ENCODE measurements at places on chromosomes 13 and 19. TPM values are rescaled to one million over a fixed set of nuclear protein-coding genes. Genes with fewer than 3 reads are reported as not detected.

DNA sequence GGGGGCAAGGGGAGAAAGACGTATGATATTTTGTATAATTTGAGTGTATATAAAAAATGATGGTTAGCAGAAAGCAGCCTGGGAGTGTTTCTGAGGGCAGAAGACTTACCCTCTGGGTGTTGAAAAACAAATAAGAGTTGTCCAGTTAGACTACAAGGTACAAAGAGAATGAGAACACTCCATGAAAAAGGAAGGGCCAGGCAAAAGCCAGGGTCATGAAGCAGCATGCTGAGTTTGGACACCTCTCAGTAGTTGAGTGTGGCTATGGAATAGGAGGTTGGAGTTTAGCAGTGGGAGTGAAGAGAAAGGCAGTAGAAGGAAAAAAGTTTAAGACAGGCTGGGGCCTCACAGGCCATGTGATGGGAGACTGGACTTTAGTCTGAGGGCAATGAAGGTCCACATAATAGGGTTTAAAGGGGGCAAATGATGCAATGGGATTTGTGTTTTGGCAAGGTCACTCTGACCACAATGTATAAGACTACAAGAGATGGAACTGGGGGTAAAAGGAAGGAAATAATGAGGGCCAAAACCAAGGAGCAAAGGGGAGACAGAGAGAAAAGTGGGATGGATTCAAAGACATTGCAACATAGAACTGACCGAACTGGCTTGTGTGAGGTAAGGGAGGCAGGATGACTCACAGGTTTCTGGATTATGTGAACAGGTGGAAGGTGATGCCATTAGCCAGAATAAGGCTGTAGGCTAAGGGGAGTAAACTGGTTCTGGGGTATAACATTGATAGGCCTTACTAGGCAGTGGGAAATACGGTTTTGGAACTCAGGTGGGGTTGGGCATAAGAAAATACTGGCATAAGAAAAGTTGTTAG lies 76.6 kb downstream of the SERP2 start:
- no peak for DNase-seq

DNA sequence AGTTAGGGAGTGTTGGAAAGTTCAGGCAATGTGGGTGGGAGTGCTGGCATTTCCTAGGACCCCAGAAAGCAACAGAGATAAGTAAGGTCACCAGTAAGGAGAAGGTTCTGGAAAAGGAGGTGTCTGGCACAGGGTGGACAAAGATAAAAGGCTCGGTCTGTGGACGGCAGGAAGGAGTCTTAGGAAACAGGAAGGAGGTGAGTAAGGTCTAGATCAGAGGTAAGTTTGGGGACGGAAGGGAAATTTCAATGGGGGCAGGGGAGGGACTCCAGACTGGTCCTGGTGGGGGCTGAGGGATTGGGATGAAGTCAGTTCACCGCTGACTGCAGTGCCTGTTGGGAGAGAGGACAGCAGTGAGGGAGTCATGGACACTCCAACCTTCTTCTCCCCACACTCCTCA lies 7.8 kb upstream of the OPA3 start:
- DNase-seq, result no peak

GRCh38 chr13:24678151-24678550 lies 2.1 kb upstream of the ATP12A start:
- DNase-seq, result no peak

DNA sequence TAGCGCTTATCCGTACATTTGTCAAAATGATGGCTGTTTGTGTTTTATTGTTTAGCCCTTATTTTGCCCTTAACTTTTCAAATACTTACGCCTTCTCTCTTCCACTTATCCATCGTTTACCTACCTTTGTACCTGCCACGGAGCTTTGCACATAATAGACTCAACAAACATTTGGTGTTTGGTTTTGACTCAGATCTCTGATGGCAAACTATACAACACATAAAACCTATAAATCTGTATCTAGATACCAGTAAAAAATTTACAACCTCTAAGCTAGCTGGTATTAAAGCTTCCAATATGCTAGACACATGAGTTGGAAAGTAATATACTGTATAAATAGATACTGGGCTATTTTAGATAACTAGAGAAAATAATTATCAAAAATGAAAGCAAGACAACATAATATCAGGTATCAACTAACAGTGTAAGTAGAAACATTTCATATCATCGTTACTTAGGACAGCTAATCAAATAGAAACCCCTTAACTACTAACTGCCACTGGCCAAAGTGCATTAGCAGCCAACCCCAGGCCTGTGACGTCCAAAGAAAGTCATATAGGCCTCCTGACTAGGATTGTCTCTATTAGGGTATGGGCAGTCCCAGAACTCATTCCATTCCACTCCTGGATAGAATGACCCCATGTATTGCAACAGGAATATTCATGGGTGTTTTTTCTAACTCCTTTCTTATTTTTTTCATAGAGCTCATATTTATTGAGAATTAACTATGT lies 53.8 kb downstream of the KCTD12 start:
- no peak for DNase-seq

GRCh38 chr19:55492362-55492944 lies 4.2 kb downstream of the SSC5D start:
- DNase-seq, result no peak

ZNF253 gene
- total RNA-seq, result 2.4 TPM
